ENCODE measurements at places on chromosomes 6 and 20. TPM values are rescaled to one million over a fixed set of nuclear protein-coding genes. Genes with fewer than 3 reads are reported as not detected.

Gene KIAA1755
- total RNA-seq: not detected

Gene RNF8
- 28.5 TPM for total RNA-seq

Gene CCR6
- not detected for total RNA-seq

Gene JPH2
- total RNA-seq: 1.0 TPM

DNA sequence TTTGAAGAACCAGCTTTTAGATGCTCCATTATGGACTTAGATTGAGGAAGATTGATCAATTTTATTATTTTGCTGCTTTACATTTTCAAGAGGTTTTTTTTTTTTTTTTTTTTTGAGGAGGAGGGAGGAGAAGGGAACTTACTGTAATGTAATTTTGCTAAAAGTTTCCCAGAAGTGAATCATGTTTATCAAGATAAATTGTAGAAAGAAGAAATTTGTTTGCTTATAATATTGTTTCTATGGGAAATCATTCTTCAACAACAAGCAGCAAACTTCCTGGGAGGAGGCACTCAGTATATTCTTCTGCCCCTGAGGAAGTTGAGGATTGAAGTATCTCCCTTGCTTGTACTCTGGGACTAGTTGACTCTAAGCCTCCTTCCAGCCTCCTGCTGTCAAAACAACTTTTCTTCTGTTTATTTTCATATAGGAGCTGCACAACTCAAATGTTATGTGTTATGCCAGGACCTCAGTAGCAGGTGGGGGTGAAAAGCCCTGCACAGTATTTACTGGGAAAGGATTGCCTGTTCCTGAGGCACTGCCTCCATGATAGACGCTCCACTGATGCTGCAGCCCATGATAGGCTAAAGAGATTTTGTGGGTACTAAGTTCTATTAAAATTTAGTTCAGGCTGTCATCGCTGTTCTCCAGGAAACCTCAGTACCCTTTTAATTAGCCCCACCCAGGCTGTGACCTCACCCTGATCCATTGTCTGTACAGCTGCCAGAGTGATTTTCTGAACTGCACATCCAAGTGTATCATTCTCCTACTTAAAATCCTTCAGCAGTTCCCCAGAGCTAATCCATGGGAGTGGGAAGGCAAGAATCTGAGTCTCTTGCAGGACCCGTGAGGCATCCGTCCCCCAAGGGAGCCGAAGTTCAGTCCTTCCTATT lies 51.9 kb downstream of the CARMIL1 start:
- H3K36me3 ChIP-seq: no peaks in the 10 kb centered on the region
- H3K4me3 ChIP-seq: no peak overlapping the region
- H3K27ac ChIP-seq: no peak overlapping the region
- H3K4me1 ChIP-seq: peaks cover 24% of the 10 kb centered on the region

- peak; percentile 94 for DNase-seq
- peak overlapping the region; percentile 89 for H3K27ac ChIP-seq
- peaks cover 45% of the 10 kb centered on the region for H3K4me1 ChIP-seq
- no peaks in the 10 kb centered on the region for H3K27me3 ChIP-seq
- no peaks in the 10 kb centered on the region for H3K36me3 ChIP-seq
- H3K4me3 ChIP-seq: peak overlapping the region; percentile 4
Measured at GRCh38 chr20:8144282-8145245, 12.5 kb downstream of the PLCB1 start.

- no peaks in the 10 kb centered on the region for H3K27me3 ChIP-seq
- peaks cover 7% of the 10 kb centered on the region for H3K4me1 ChIP-seq
- no peaks in the 10 kb centered on the region for H3K36me3 ChIP-seq
- H3K27ac ChIP-seq: no peak overlapping the region
- DNase-seq: peak; percentile 67
- H3K4me3 ChIP-seq: no peak overlapping the region
Measured at GRCh38 chr20:41734506-41734945, 116.3 kb upstream of the CHD6 start.

- H3K36me3 ChIP-seq: no peaks in the 10 kb centered on the region
- no peak overlapping the region for H3K27ac ChIP-seq
- no peaks in the 10 kb centered on the region for H3K27me3 ChIP-seq
Measured at GRCh38 chr6:18712595-18712994, 325.4 kb downstream of the RNF144B start.

DNA sequence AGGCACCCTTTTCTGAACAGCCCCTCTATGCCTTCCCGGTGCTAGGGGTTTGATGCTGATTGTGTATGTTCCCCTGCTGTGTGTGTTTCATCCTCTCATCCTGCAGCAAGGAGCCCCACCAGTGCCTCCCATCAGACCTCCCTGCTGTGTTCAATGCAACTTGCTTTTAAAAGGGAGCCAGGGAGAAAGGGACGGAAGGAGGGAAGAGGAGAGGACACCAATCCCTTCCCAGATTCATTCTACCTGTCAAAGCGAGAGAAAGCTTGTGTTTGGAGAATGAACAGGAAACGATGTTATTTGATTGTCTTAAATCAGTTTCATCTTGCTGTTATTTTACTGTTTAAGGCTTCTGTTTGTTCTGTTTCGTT lies 259.2 kb downstream of the ADGB start:
- no peak overlapping the region for H3K27ac ChIP-seq
- peak; percentile 26 for DNase-seq

- H3K4me1 ChIP-seq: no peaks in the 10 kb centered on the region
- H3K4me3 ChIP-seq: no peak overlapping the region
Measured at GRCh38 chr20:16526433-16527380, 46.5 kb downstream of the KIF16B start.

DNA sequence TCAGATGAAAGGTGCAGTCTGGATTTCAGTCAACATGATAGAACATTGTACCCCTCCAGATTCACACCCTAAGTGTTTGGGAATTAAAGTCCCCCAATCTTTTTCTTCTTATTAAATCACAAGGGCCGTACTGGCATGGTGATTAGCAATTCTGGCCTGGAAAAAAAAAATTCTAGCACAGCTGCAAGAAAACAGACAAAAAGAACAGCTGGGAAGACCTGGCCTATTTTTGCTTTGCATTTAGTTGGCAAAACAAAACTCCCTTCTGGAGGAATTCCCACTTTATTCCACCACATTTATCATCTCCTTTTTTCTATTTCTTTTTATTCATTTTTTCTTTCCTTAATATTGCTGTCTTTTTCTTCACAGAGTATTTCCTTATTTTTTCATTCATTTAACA lies 39.8 kb upstream of the AKAP12 start:
- no peaks in the 10 kb centered on the region for H3K4me1 ChIP-seq
- H3K36me3 ChIP-seq: no peaks in the 10 kb centered on the region
- no peaks in the 10 kb centered on the region for H3K27me3 ChIP-seq
- DNase-seq: no peak
- H3K27ac ChIP-seq: no peak overlapping the region
- no peak overlapping the region for H3K4me3 ChIP-seq

DNA sequence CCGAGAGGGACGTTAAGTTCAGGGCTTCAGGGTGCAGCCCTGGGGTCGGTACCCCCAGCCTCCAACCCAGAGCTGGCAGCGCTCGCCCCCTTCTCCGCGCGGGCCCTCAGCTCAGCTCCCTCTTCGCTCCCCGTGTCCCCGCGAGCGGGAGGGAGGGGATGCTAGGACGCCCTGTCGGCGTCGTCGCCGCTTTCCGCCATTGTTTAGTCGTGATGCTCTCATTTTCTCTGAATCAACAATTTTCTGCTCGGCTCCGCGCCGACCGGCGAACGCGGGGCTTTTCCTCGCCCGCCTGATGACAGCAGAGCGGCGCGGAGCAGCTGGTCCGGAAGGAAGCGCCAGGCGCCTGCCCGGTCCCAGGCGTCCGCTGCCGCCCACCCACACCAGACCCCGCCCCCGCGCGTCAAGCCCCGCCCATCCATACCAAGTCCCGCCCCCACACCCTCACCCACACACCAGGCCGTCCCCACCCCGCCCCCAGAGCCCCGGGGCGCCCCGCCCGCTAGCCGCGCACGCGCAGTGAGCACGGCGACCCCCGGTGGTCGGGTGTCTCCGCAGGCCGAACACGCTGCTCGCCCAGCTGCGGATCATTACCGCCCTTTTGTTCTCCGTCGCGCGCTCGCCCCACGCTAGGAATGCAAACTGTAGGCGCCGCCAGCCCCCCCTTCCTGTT lies 50.1 kb upstream of the SLC32A1 start:
- H3K4me1 ChIP-seq: peaks cover 6% of the 10 kb centered on the region
- H3K36me3 ChIP-seq: no peaks in the 10 kb centered on the region
- H3K27ac ChIP-seq: no peak overlapping the region

GRCh38 chr6:77072694-77073409 lies 390.4 kb downstream of the HTR1B start:
- H3K36me3 ChIP-seq: no peaks in the 10 kb centered on the region
- H3K27ac ChIP-seq: no peak overlapping the region
- H3K4me3 ChIP-seq: no peak overlapping the region
- DNase-seq: no peak

DNA sequence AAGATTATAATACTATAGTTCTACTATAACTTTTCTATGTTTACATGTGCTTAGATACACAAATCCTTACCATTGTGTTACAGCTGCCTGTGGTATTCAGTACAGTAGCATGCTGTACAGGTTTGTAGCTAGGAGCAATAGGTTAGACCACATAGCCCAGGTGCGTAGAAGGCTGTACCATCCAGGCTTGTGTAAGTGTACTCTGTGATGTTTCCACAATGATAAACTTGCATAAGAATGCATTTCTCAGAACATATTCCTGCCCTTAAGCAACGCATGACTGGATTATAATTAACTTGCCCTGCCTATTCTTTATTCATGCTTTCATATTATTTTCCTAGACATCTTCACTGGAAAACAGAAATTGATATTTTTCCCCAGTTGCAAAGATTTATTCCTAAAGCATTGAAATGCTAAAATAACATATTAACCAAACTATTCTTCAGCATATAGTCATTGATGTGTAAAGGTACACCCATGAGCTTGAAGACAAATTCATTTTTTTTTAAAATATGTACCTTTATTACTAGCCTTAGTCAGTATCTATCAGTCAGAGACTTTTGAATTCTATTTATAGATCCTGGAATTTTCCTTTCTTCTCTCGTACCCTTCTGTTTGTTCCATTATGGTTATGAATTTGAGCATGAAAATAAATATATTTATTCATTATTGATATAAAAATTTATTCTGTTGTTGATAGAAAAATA lies 7.2 kb upstream of the CTAGE9 start:
- H3K27me3 ChIP-seq: no peaks in the 10 kb centered on the region
- no peaks in the 10 kb centered on the region for H3K36me3 ChIP-seq
- no peak overlapping the region for H3K27ac ChIP-seq
- no peak for DNase-seq

DNA sequence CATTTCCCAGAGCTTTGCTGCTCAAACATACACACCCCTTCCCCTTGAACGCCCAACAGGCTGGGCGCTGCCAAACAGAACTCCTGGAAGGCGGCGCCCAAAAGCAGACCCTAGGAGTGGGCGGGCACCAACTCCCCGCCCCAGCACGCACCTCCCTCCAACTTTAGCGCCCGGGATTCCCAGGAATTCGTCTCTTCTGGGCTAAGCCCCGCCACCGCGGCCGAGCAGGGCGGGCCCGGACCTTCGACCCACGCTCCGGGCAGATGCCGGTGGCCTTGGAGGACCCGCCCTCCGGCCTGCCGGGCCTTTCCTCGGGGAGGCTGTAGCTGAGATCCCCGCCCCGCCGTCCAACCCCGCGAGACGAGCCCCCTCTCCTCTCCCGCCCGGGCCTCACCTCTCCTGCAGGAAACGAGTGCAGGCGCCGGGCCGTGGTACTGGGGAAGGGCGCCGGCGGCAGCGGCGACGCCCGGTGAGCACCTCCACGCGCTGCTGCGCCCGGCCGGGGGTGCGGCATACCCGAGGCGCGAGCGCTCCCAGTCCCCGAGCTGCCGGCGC lies 659 bp downstream of the MCUR1 start:
- H3K27ac ChIP-seq: peak overlapping the region; percentile 94
- no peaks in the 10 kb centered on the region for H3K27me3 ChIP-seq
- DNase-seq: peak; percentile 88
- peak overlapping the region; percentile 92 for H3K4me3 ChIP-seq
- no peaks in the 10 kb centered on the region for H3K36me3 ChIP-seq

DNA sequence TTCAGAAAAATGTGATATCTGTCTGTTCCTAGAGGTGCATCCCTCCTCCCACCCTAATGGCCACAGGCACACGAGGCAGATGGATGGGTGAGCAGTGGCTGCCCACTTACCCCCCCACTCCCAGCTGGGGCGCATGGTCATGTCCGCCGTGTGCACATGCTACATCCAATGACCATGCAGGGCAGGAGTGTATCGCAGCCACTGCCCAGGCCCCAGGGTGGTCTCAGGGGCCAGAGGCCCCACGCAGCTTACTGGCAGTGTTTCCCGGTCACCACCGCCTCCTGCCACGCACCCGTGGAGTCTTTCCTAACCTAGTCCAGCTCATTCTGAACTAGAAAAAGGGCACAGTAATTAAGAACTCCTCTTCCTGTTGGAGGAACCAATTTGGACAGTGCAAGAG lies 11.7 kb upstream of the HTR1B start:
- H3K27ac ChIP-seq: no peak overlapping the region
- no peaks in the 10 kb centered on the region for H3K4me1 ChIP-seq
- H3K36me3 ChIP-seq: no peaks in the 10 kb centered on the region
- no peak overlapping the region for H3K4me3 ChIP-seq
- no peak for DNase-seq

DNA sequence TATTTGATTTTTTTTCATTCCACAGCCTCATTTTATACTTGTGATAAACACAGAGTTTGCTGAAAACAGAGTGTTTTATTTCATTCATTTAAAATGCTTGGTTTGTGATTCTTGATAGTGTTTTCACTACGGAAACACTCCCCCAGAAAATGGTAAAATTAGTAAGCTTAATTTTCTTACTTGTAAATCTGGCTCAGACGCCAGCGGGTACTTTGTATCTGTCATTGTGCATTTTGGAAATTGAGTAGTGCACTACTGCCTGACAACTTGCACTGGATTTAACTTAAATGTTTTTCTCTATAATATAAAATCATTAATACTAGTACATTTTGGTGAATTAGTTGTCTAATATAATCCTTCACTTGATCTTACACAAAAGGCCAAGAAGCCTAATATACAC lies 37.0 kb upstream of the HINT3 start:
- H3K4me3 ChIP-seq: no peak overlapping the region
- no peaks in the 10 kb centered on the region for H3K27me3 ChIP-seq

DNA sequence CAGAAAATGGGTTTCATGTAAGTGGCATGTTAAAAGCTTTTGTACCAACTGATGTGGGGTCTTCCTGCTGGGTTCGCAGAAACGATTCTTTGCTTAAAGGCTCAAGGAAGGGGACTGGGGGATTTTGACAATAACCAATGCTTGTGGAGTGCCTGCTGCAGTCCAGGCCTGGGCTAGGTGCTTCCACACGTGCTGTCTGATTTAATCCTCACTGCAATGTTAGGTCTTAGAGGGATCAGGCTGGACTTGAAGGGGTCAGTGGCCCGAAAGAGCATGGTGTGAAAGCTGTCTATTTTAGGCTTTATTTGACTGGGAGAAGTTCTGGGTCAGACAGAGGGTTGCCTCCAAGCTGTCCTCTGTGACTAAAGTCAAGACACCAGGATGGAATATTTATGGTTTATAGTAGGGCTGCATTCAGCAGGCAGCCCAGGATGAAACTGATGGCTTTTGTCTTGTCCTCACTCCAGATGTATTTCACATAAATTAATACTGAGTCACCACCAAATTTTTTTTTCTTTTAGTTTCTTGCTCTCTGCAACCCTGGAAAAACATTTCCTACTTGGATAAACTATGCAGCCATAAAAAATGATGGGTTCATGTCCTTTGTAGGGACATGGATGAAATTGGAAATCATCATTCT lies 219.1 kb downstream of the ZMYND8 start:
- H3K4me1 ChIP-seq: no peaks in the 10 kb centered on the region
- H3K27ac ChIP-seq: no peak overlapping the region
- no peaks in the 10 kb centered on the region for H3K36me3 ChIP-seq
- H3K27me3 ChIP-seq: no peaks in the 10 kb centered on the region
- H3K4me3 ChIP-seq: no peak overlapping the region
- no peak for DNase-seq

GRCh38 chr6:56767892-56768531 lies 125.3 kb upstream of the DST start:
- H3K27ac ChIP-seq: no peak overlapping the region
- no peaks in the 10 kb centered on the region for H3K36me3 ChIP-seq
- H3K4me3 ChIP-seq: no peak overlapping the region
- no peaks in the 10 kb centered on the region for H3K27me3 ChIP-seq
- peaks cover 15% of the 10 kb centered on the region for H3K4me1 ChIP-seq

All from A673 (cell line).